Uterine smooth muscle cell (primary cell): ENCODE measurements at places on chromosomes 12 and 14. TPM values are rescaled to one million over a fixed set of nuclear protein-coding genes. Genes with fewer than 3 reads are reported as not detected.

DCD gene
- not detected in 2 replicates for total RNA-seq

AJUBA gene
- 30.9 and 65.7 TPM in 2 replicates for total RNA-seq

RNF41 gene
- 117 and 180 TPM in 2 replicates for total RNA-seq

MLEC gene
- total RNA-seq, result 145 and 187 TPM in 2 replicates

KLRC4 gene
- total RNA-seq, result not detected in 2 replicates

RAD51AP1 gene
- total RNA-seq, result 10.6 and 41.9 TPM in 2 replicates

SOX5 gene
- total RNA-seq, result 15.7 and 18.2 TPM in 2 replicates

TSPAN9 gene
- 24.6 and 37.2 TPM in 2 replicates for total RNA-seq

TOMM20L gene
- not detected in 2 replicates for total RNA-seq

ATL1 gene
- total RNA-seq, result 7.2 and 10.0 TPM in 2 replicates

SLC7A7 gene
- total RNA-seq, result 1.3 and 2.9 TPM in 2 replicates

FAM181A gene
- not detected in 2 replicates for total RNA-seq

DEPDC4 gene
- 1.1 and 3.2 TPM in 2 replicates for total RNA-seq

KERA gene
- total RNA-seq, result not detected in 2 replicates

GRIP1 gene
- total RNA-seq, result 1.3 and 3.5 TPM in 2 replicates

TBX5 gene
- total RNA-seq, result 0.11 and 0.12 TPM in 2 replicates

KCNA5 gene
- total RNA-seq, result not detected in 2 replicates

TBC1D30 gene
- 0.33 and 0.87 TPM in 2 replicates for total RNA-seq

ARHGAP9 gene
- 0.11 and 0.12 TPM in 2 replicates for total RNA-seq

TSPAN8 gene
- 0.25 TPM in 1 of 2 replicates, not detected in the other for total RNA-seq

C1QL4 gene
- 0.37 and 0.77 TPM in 2 replicates for total RNA-seq

CD4 gene
- total RNA-seq, result 0.25 TPM in 1 of 2 replicates, not detected in the other

BAG5 gene
- total RNA-seq, result 29.0 and 30.3 TPM in 2 replicates
